ENCODE measurements at places on chromosomes 12 and 14.

DNA sequence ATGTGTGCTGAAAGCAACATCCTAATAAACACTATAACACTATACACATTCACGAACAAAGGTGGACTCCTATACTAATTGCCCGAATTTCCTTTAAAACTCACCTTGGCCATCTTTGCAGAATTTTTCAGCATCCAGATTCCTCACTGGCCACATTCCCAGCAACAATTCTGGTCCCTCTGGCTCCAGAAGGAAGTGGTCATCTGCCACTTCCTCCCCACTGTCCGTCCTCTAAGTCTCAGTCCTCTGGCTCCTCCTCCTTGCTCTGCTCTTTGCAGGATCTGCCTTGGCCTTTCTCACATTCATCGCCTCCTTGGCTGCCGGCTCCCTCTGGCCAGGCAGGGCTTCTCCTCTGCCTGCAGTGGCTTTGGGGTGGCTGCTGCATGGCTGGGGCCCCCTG is 426.0 kb downstream of the FUT8 start:
- DNase-seq, result no peak

DNA sequence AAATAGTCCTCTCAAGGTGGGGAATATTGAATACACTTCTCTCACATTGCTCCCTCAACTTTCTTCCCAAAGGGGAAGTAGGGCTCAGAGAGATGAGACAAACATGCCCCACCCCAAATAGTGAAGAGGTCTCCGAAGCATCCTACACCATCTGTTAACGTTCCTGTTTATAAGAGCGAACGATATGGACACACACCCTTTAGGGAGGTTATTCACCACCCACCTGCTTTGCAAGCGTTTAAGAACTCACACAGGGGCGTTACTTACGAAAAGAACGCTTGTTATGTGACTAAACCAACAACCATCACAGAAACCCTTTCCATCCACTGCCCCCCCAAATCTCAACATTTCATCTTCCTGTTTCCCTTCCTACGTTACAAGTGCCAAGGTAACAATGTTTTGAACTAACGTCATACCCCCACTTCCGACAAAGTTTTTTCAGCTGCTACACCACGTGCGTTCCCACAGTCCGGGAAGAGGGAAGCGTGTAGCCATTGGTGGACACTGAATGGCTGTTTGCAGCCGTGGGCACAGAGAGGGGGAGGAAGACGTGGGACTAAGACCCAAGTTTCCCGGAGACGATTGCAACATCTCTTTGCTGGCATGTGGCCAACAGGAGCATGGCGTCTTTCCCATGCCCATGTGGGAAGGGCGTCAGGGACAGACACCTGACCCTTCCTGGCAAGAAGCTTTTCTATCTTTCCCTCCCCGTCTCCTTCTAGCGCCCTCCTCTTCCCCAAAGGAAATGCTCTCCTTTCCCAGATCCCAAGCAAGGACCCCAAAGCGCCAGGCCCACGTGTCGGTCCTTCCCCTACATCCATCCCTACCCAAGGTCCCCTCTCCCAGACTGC is 1.2 kb downstream of the YBX3 start:
- DNase-seq, result peak; percentile 37

GRCh38 chr12:58314610-58315009 is 373.2 kb downstream of the ATP23 start:
- DNase-seq, result no peak

GRCh38 chr14:80390906-80391305 is 179.6 kb upstream of the DIO2 start:
- no peak for DNase-seq

DNA sequence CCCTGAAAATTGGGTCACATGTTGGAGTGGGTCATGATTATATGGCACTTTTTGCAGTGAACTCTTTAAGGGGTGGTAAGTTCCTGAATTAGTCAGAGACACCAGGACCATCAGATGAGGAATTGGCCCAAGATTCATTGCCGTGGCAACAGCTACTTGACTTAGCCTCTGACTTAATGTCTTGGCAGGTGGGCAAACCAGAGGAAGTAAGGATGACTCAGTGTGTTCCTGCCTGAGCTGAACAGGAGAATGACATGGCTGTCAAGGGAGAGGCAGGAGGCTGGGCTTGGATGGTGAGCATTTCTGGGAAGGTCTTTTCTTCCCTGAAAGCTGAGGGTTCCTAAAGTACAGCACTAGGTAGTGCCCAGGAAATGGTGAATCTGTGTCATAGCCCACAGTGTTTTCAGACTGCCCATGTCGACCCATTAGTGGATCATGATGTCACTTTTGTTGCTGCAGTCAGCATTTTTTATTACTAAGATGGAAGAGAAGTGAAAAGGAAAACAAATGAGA is 170.1 kb upstream of the PWP1 start:
- no peak for DNase-seq

- no peak for DNase-seq
These were observed 287.6 kb downstream of the CEP128 start for GRCh38 chr14:80653956-80654355.

DNA sequence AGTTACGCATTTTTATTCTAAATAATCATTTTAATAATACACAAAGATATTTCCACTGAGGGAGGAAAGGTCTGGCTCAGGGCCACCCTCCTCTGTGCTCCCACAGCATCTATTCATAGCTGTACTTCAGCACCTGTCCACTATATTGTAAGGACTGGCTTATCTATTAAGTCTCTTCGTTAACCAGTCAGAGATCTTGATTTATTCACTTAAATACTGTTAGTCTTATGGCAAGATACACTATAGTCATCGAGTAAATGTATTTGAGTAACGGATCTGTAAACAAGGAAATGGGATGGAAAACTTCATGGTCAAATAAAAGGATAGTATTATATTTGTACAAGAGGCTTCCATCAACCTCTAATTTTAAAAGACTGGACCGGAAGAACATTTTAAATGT is 54.6 kb downstream of the SPTLC2 start:
- DNase-seq, result no peak

GRCh38 chr12:124316257-124316900 is 21.5 kb downstream of the RFLNA start:
- no peak for DNase-seq
